ENCODE measurements at places on chromosomes 16 and 17.
A peak's percentile ranks its signal among the peaks of the same experiment; 100 is the strongest.

GRCh38 chr16:85486256-85486915 is 126.7 kb upstream of the GSE1 start:
- no peak for DNase-seq

GRCh38 chr17:4986951-4987766 is at the start of gene CAMTA2:
Gene CAMTA2, minus strand, starts transcription at chr17:4987675. Its CDS starts 1,453 bp downstream, at chr17:4986222.
- no peak for DNase-seq

- DNase-seq, result no peak
Observed at GRCh38 chr16:14300705-14301168, 229.6 kb downstream of the MRTFB start.

GRCh38 chr17:47877368-47878034 is 18.5 kb upstream of the SP2 start:
- no peak for DNase-seq

DNA sequence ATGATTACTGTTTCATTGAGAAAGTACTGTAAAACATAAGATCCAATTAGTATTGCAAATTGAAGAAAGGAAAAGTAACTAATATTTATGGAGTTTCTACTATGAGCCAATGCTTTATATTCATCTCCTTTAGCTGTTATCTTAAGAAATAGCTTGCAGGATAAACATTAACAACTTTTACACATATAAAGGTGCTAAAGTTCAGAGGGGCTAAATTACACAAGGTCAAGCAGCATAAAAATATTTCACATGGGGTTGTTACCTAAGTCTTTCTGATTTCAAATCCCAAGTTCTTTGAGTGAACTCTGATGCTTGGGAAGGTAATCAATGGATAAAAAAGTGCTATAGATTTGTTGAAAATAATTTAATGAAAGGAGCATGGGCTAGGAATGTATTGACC is 765.5 kb downstream of the CDH8 start:
- DNase-seq, result no peak

GRCh38 chr17:64074704-64075426 is 54.4 kb upstream of the ICAM2 start:
- no peak for DNase-seq

GRCh38 chr16:4067262-4068001 is 48.8 kb downstream of the ADCY9 start:
- no peak for DNase-seq

DNA sequence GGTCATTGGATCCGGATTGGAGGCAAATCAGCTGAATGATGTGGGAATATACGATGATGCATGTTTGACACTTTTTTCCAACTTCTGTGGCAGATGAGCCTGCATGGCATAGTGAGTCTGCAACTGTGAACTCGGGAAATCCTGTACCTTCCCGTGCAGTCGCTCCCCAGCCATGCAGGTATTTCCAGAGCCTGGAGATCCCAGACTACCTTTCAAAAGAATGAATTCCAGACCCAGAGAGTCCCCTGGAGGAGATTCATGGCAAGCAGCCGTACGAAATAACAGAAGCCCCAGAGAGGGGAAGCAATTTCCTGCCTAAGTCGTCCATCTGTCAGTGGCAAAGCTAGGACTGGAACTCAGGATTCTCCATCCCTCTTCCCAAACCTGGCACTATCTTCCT is 75.7 kb upstream of the FAM20A start:
- no peak for DNase-seq

- no peak for DNase-seq
Observed at GRCh38 chr17:41263212-41263611, 2.0 kb upstream of the KRTAP9-6 start.

- DNase-seq, result no peak
Observed at GRCh38 chr17:3981455-3981854, 17.2 kb upstream of the ATP2A3 start.

DNA sequence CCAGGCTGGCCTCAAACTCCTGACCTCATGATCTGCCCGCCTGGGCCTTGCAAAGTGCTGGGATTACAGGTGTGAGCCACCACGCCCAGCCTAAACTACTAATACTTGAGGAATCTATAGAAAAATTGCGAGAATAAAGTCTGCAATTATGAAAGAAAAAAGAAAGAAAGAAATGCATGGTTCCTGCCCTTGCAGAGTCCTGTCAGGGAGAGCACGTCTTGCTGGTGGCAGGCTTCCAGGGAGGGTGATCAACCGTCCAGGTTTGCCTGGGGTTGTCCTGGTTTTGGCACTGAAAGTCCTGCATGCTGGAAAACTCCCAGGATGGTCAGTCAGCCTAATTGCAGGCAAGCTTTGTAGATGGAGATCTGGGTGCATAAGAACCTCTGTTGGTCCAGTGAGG is 21.5 kb upstream of the KIFC3 start:
- no peak for DNase-seq

DNA sequence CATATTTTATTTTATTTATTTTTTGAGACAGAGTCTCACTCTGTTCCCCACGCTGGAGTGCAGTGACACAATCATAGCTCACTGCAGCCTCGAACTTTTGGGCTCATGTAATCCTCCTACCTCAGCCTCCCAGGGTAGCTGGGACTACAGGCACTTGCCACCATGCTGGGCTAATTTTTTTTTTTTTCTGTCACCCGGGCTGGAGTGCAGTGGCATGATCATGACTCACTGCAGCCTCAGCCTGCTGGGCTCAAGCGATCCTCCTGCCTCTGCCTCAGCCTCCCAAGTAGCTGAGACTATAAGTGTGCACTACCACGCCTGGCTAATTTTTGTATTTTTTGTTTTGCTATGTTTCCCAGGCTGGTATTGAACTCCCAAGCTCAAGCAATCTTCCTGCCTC is 17.1 kb downstream of the UNC45B start:
- DNase-seq, result no peak

DNA sequence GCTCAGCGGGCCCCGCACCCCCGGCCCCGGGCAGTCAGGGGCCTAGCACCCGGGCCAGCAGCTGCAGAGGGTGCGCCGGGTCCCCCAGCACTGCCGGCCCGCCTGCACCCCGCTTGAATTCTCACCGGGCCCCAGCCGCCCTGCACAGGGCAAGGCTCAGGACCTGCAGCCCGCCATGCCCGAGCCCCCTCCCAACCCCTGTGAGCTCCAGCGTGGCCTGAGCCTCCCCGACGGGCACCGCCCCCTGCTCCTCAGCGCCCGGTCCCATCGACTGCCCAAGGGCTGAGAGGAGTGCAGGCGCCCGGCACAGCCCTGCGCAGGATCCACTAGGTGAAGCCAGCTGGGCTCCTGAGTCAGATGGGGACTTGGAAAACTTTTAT is 1.7 kb upstream of the BRCA1 start:
- no peak for DNase-seq

DNA sequence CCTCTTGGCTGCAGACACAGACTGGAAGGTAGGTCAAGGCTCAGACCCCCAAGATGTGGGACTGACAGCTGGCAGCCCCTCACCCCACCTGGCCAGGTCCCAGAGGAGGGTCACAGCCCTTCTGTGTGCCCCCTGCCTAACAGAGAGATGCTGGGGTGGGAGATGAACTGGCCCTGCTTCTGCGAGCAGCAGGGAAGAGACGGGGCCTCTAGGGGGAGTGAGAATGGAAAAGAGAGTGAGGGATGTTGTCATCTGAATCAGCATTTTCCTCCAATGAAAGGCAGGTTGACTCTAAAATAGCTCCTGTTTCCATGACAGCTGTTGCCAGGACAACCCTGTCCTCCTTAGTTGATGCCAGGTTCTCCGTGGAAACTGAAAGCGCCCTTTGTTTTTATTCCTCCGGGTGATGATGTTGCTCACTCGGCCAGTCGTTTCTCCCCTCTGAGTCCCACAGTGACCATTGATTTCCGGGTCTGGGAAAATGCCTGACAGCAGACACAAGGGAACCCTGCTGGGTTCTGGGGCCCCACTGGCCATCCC is 4.9 kb upstream of the NDRG4 start:
- DNase-seq, result peak; percentile 95

- no peak for DNase-seq
Observed at GRCh38 chr17:38458521-38458920, 30.3 kb downstream of the ARHGAP23 start.

DNA sequence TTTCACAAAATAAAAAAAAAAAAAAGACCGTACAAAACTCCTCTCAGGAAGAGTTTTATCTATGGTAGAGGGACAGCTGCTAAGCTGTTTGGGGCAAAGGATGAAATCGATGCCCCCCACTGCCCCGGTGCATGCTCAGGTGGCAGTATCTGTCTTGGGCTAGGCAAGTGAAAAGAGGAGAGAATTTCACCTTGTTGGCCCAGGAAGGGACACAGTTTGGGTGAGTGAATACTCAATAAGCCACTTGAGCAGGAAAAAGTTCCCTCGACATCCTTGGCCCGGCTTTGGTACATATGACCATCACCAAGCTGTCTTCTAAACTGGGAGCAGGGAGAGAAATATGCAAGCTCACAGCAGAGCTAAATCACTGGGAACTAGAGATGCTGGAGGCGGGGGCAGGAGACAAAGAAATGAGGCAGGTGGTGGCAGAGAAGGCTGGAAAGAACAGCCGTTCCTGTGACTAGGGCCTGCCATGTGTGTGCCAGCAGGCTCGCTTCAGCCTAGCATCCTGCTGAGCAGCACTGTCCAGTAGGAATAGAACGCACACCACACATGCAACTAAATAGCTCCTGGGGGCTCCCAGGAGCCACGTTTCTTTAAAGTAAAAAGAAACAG is 8.2 kb upstream of the EIF1 start:
- no peak for DNase-seq

- DNase-seq, result no peak
Observed at GRCh38 chr16:21222495-21223337, 10.8 kb upstream of the ANKS4B start.

DNA sequence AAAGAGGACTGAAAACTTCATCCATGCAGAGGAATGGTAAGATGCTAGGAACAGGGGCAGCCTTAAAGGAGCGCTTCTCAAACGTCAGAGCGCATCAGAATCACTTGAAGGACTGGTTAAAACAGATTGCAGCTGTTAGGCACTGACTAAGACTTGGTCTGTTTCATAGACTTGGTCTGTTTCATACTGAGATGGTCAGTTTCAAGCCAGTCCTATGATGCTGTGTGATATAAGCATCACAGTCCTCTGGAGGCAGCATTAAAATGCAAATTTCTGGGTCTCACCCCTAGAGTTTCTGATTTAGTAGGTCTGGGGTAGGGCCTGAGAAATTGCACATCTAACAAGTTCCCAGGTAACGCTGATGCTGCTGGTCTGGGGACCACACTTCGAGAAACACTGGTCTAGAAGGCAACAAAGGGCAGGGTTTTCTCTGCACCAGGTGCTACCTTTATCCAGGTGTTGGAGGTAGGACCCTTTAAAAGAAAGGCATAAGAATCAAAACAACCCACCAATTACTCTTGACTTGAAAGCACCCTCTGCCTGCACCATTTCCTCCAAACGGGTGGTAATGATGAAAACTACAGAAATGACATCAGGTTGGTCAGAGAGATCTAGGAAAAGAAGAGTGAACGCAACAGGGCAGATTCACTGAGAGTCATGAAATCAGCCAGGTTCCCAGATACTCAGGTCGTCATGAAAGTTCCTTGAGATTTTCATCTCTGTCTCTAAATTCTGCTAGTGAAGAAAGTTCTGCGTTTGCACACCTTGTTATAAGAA is 95.0 kb upstream of the RCVRN start:
- DNase-seq, result no peak
